Tibial nerve (tissue), 4 donors: ENCODE measurements at places on chromosomes 7 and 10. TPM values are rescaled to one million over a fixed set of nuclear protein-coding genes. Genes with fewer than 3 reads are reported as not detected.

ACSL5 gene
- 12.3 TPM for total RNA-seq

GRCh38 chr7:131027287-131027773 is 293.3 kb upstream of the KLF14 start:
- H3K36me3 ChIP-seq, result no peaks in the 10 kb centered on the region
- H3K27ac ChIP-seq, result peak overlapping the region; percentile 69
- H3K4me1 ChIP-seq, result peaks cover 35% of the 10 kb centered on the region
- DNase-seq, result peak; percentile 41
- H3K4me3 ChIP-seq, result no peak overlapping the region

YWHAG gene
- total RNA-seq, result 54.9 TPM

- H3K4me1 ChIP-seq, result peaks cover 7% of the 10 kb centered on the region
- peak overlapping the region; percentile 41 for H3K27ac ChIP-seq
- no peak overlapping the region for H3K4me3 ChIP-seq
- no peaks in the 10 kb centered on the region for H3K27me3 ChIP-seq
- no peak for DNase-seq
Measured at GRCh38 chr10:102612964-102613275, 31.4 kb upstream of the TRIM8 start.

DNA sequence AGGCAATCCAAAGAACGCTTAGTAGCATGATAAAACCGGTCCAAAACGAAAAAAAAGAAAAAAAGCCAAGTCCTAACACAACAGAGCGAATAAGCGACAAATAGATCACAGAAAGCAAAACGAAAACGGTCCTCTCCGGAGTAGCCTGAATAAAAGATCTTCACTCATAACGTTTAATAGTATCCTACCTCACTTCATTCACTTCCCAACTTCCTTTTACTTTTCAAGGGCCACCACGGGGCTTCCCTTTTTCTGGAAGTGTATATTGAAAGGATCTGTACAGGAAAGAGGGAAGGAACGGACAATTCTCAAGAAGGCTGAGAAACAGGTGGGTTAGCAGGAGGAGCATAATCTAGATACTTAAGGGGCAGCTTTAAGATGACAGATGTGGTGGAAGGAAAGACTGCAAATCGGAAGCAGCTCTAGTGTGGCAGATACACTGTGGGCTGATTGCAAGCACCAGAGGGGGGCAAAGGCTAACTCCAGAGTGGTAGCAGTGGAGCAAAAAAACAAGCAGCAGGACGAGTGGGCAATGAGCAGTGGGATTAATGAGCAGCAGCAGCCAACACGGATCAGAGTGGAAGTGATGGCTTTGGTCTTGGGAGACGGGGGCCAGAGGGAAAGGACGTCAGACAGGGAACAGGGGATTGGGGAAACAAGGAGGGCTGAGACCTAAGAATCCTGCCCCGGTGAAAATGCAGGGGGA is 866 bp downstream of the CNOT4 start:
- peak overlapping the region; percentile 88 for H3K27ac ChIP-seq
- no peaks in the 10 kb centered on the region for H3K36me3 ChIP-seq
- H3K27me3 ChIP-seq, result no peaks in the 10 kb centered on the region
- no peak for DNase-seq
- peak overlapping the region; percentile 90 for H3K4me3 ChIP-seq
- H3K4me1 ChIP-seq, result peaks cover 14% of the 10 kb centered on the region

DNA sequence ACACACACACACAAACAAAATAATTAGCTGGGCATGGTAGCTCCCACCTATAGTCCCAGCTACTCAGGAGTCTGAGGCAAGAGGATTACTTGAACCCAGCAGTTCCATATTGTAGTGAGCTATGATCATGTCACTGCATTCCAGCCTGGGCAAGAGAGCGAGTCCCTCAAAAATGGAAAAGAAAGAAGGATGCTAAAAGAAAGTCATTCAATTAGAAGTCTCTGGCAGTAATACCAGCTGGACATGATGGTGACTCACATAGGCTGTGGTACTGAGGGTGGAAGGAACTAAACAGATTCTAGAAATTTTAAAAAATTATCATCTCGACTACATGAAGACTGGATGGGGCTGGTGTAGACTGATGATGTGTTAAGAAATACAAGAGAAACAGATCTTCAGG is 385.3 kb downstream of the ETV1 start:
- H3K27ac ChIP-seq, result no peak overlapping the region
- no peak overlapping the region for H3K4me3 ChIP-seq

DNA sequence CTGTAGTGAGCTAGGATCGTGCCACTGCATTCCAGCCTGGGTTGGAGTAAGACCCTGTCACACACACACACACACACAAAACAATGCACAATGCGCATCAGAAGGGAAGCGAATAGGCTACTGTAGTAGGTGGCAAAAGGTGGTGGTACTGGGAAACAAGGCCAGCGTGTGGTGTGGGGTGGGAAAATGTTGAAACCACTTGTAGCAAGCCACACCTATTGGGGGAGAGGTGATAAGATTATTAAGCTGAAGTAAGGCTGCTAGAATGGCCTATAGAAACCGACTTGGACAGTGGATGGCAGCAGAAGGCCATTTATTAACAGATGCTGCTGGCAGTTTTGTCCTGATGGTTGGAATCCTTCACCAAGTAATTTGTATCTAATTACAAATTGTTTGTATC is 7.2 kb upstream of the CHCHD1 start:
- H3K27ac ChIP-seq, result no peak overlapping the region
- H3K4me1 ChIP-seq, result peaks cover 27% of the 10 kb centered on the region
- no peaks in the 10 kb centered on the region for H3K27me3 ChIP-seq

DNA sequence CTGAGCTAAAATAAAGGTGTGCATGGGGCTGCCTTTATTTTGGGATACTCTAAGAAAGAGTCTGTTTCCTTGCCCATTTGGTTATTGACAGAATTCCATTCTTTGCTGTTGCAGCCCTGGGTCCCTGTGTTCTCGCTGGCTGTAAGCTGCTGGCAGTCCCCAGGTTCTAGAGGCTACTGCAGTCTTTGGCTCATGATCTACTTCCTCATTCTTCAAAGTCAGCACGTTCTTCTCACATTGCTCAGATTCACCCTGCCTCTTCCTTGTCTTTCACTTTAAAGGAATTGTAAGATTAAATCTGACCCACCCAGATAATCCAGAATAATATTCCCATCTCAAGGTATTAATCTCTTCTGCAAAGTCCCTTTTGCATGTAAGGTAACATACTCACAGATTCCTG is 620.3 kb downstream of the CCSER2 start:
- H3K27me3 ChIP-seq, result no peaks in the 10 kb centered on the region
- H3K4me3 ChIP-seq, result no peak overlapping the region
- no peak overlapping the region for H3K27ac ChIP-seq
- no peaks in the 10 kb centered on the region for H3K36me3 ChIP-seq
- no peak for DNase-seq

GRCh38 chr7:77537136-77537777 is at the start of gene PTPN12:
PTPN12 (plus strand) TSS chr7:77537295; CDS start chr7:77537547, 252 bp downstream.
- peak; percentile 47 for DNase-seq
- peak within 1 kb of the TSS; percentile 100 for H3K4me3 ChIP-seq
- H3K36me3 ChIP-seq, result no peaks in the 10 kb centered on the region
- peak within 1 kb of the TSS; percentile 95 for H3K27ac ChIP-seq
- H3K4me1 ChIP-seq, result peaks cover 42% of the 10 kb centered on the region
- H3K27me3 ChIP-seq, result no peaks in the 10 kb centered on the region

- no peaks in the 10 kb centered on the region for H3K27me3 ChIP-seq
- H3K4me3 ChIP-seq, result no peak overlapping the region
- DNase-seq, result no peak
- H3K36me3 ChIP-seq, result no peaks in the 10 kb centered on the region
Measured at GRCh38 chr7:139297795-139298194, 43.3 kb upstream of the FMC1 start.

WDR11 gene
- 40.5 TPM for total RNA-seq

NANOS1 gene
- 4.8 TPM for total RNA-seq

FOXI2 gene
- total RNA-seq, result not detected

DNA sequence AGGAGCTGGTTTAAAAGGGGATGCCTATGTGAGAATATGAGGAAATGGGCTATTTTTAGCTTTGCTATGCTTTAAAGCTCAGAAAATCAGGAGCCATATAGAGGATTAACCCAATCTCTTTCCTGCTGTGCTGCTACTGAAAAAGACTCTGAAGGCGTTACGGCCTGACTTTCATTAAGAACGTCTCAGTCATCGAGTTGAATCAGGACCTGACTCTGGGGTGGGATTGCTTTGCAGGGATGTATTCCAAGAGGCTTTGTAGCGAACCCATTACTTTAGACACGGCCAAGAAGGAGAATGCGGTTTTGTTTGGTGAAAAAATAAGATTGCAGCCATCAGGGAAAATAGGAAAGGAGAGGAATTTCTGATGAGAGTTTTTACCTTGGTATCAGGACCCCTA is 426.9 kb downstream of the CCSER2 start:
- DNase-seq, result no peak
- no peaks in the 10 kb centered on the region for H3K36me3 ChIP-seq
- H3K4me1 ChIP-seq, result no peaks in the 10 kb centered on the region
- H3K27me3 ChIP-seq, result no peaks in the 10 kb centered on the region

BLNK gene
- total RNA-seq, result 0.59 TPM

XPNPEP1 gene
- total RNA-seq, result 41.0 TPM

PLAU gene
- 4.2 TPM for total RNA-seq

OR2A2 gene
- not detected for total RNA-seq

GRCh38 chr10:114761205-114762193 is 60.1 kb upstream of the FHIP2A start:
- no peaks in the 10 kb centered on the region for H3K4me1 ChIP-seq
- no peak for DNase-seq
- H3K27me3 ChIP-seq, result no peaks in the 10 kb centered on the region
- H3K36me3 ChIP-seq, result no peaks in the 10 kb centered on the region
- H3K4me3 ChIP-seq, result no peak overlapping the region

TMEM236 gene
- total RNA-seq, result 1.3 TPM

DKK1 gene
- total RNA-seq, result 2.3 TPM

- H3K27me3 ChIP-seq, result no peaks in the 10 kb centered on the region
- no peak for DNase-seq
- H3K36me3 ChIP-seq, result no peaks in the 10 kb centered on the region
- peaks cover 7% of the 10 kb centered on the region for H3K4me1 ChIP-seq
- no peak overlapping the region for H3K4me3 ChIP-seq
Measured at GRCh38 chr7:2465928-2466327, 10.3 kb downstream of the GRIFIN start.
